Activated T-helper 2 cell treated with anti-CD3 and anti-CD28 coated beads, Interferon-gamma antibody, Interleukin-2, Interleukin-4, amounts not matched to agents 10 μg/mL and 5 μg/mL and 100 μg/mL, durations not matched to agents 14 hours and 24 hours and 36 hours (primary cell): ENCODE measurements at places on chromosomes 2 and 18. TPM values are rescaled to one million over a fixed set of nuclear protein-coding genes. Genes with fewer than 3 reads are reported as not detected.

DNA sequence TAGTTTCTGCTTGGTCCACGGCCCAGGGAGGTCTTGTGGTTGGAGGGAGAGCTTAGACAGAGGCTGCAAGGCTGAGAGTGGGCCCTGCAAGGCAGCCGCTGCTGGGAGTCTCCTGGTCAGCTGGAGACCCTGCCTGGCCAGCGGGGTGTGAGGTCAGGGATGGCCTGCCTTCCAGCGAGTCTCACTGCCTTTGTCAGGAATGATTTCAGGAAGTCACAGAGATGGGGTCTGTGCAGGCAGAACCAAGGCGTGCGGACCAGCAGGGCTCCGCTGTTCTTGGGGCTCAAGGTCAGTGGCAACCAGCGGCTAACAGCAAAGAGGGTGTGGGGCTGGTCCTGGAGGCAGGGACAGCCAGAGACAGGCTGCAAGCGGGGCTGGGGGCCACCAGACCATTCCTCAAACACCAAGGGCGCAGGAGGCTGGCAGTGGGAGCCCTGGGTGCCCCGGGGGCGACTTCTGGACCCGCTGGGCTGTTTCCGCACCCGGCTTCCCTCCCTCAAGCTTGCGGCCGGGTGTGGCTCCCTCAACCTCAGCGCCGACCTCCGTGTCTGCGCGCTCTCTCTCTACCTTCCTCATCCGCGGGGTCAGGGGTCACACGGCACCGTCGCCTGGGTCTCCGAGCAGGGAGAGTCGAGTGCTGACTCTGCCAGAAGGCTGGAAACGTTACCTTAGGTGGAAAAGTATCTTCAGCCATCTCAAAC, 124.5 kb upstream of the CTDP1 start:
- H3K27me3 ChIP-seq = no peaks in the 10 kb centered on the region
- no peak overlapping the region for H3K4me3 ChIP-seq
- no peak for DNase-seq
- no peaks in the 10 kb centered on the region for H3K4me1 ChIP-seq
- no peak overlapping the region for H3K27ac ChIP-seq

DNA sequence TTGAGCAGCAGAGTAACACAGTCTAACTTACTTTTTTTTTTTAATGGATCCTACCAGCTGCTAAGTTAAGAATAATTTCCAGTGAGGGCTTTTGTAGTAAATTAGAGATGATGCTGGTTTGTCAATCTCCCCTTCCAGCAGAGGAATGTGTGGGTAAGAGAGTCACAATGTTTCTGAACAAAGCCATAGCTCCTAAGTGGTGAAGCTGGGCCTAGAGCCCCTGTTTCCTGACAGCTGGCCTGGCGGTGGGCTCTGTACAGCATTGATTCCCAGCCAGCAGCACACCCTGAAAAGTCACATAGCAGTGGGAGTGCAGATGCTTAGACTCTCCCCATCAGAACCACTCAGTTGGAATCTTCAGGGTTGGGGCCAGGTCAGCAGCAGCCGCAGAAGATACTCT, 24.4 kb downstream of the CAPG start:
- H3K27me3 ChIP-seq = no peaks in the 10 kb centered on the region
- no peak for DNase-seq
- no peak overlapping the region for H3K4me3 ChIP-seq
- no peak overlapping the region for H3K27ac ChIP-seq

- peaks cover 28% of the 10 kb centered on the region for H3K4me1 ChIP-seq
- no peaks in the 10 kb centered on the region for H3K36me3 ChIP-seq
- no peaks in the 10 kb centered on the region for H3K27me3 ChIP-seq
- H3K27ac ChIP-seq = peak overlapping the region; percentile 98
- no peak for DNase-seq
Measured at GRCh38 chr2:85438201-85439024, 19.9 kb downstream of the SH2D6 start.

The COPS8 gene
- total RNA-seq = 58.8 and 63.8 TPM in 2 replicates

The KATNAL2 gene
- 0.23 and 0.37 TPM in 2 replicates for total RNA-seq
